ENCODE measurements at places on chromosomes 6 and 20.
A peak's percentile ranks its signal among the peaks of the same experiment; 100 is the strongest.

DNA sequence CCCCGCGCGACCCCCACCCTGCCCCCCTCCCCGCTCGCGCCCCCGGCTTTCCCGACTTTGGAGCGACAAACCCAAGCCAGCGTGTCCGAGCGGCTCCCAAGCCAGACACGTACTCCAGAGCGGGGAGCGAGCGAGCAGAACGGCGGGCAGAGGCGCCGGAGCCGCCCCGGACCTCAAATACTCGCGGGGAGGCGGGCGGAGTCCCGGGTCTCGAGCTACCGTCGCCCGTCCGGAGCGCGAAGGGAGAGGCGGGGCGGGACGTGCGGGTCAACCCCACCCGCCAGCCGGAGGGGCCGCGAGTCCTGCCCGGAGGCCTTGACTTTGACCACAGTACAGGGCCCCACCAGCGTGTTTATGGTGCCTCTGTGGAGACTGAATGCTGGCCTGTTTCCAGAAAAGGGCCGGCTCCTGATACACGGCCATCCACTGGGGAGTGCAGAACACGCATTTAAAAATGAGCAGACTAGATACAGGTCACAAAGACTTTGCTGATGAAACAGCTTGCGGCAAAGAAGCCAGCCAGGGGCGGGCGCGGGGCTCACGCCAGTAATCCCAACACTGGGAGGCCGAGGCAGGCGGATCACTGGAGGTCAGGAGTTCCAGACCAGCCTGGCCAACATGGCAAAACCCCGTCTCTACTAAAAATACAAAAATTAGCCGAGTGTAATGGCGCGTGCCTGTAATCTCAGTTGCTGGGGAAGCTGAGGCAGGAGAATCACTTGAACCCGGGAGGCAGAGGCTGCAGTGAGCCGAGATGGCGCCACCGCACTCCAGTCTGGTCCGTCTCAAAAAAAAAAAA is at the start of gene SERPINB6:
SERPINB6 (minus strand) TSS at position 148 of the 799 bp plus-strand sequence. CDS start 12,235 bp downstream, outside the sequence.
- DNase-seq, result peak; percentile 76

- no peak for DNase-seq
Observed at GRCh38 chr6:119226089-119226488, 123.5 kb downstream of the MAN1A1 start.

- no peak for DNase-seq
Observed at GRCh38 chr6:53359843-53360092, 11.0 kb upstream of the ELOVL5 start.

DNA sequence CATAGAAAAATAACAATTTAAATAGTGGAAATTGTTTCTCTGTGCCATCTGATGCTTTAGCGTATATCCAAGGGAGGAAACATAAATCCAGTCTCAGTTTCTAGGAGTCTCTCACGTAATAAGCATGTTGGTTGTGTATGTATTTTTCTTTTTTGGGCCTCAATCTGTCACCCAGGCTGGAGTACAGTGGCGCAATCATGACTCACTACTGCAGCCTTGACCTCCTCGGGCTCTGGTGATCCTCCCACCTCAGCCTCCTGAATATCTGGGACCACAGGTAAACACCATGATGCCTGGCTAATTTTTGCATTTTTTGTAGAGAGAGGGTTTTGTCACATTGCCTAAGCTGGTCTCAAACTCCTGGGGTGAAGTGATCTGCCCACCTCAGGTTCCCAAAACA is 78.6 kb upstream of the PLN start:
- no peak for DNase-seq

GRCh38 chr20:59141818-59142581 is 21.6 kb upstream of the ZNF831 start:
- no peak for DNase-seq

- DNase-seq, result no peak
Observed at GRCh38 chr20:37907677-37908401, 4.9 kb downstream of the VSTM2L start.

- no peak for DNase-seq
Observed at GRCh38 chr6:149127212-149127611, 190.3 kb upstream of the TAB2 start.
